ENCODE measurements at places on chromosomes 7 and 10.

DNA sequence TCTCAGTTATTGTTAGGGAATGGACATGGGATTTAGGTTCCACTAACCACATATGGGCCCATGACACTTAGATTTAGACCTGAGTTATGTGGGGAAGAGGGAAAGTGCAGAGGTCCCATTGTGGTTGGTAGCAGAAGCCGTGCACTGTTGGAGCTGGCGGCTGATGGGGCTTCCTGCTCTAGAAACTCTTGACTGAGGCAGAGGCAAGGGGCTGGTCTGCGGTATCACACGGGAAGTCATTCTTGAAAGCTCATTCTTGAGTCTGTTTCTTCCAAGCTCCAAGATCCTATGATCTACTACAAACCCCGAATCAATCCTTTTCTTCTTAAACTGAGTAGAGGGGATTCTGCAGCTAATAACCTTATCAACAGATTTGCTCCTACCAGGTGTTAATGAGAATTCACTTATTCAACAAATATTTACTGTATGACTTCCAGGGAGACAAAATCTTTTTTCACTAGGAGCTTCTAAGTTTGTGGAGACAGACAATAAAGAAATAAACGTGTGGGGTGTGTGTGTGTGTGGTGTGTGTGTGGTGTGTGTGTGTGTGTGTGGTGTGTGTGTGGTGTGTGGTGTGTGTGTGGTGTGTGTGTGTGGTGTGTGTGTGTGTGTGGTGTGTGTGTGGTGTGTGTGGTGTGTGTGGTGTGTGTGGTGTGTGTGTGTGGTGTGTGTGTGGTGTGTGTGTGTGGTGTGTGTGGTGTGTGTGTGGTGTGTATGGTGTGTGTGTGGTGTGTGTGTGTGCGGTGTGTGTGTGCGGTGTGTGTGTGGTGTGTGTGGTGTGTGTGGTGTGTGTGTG is 57.1 kb downstream of the AOC1 start:
- DNase-seq = no peak

DNA sequence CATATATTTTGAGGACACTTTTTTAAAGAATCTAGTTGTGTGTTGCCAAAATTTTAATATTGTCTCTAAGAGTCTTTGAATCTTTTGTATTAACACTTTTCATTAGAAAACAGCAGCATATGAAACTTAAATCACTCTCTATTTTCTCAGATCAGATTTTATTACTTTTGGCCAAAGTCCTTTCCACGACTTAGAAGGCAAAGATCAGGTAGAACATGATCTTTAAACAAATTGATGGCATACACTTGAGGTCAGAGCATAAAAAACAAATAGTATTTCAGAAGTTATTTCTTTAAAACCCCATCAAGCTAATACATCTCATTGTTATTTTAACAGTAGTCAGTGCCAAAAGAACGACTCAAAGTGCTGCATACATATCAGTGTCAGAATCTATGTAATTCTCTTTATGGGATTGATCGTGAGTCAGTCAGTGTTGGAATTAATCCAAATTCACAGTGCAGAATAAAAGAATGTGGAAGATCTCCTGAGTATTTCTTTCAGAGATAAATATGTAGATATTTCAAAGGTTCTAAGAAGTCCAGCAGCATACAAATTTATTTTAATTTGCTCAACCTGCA is 9.6 kb upstream of the AGMO start:
- no peak for DNase-seq

GRCh38 chr7:148289630-148290029 is 300.9 kb upstream of the C7orf33 start:
- no peak for DNase-seq

DNA sequence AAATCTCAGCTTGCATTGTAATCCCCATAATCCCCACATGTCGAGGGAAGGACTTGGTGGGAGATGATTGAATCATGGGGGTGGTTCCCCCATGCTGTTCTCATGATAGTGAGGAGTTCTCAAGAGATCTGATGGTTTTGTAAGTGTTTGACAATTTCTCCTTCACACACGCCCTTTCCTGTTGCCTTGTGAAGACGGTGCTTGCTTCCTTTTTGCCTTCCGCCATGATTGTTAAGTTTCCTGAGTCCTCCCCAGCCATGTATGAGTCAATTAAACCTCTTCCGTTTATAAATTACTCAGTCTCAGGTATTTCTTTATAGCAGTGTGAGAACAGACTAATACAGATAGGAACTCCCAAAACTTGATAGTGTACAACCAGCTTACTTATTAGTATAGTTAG is 98.6 kb downstream of the CREM start:
- DNase-seq = no peak

- no peak for DNase-seq
Observed at GRCh38 chr10:105742184-105742583, 1101.1 kb downstream of the SORCS3 start.

GRCh38 chr10:16643502-16643901 is 121.8 kb upstream of the C1QL3 start:
- no peak for DNase-seq

- DNase-seq = no peak
Observed at GRCh38 chr10:78856421-78856820, 212.3 kb upstream of the ZMIZ1 start.

- no peak for DNase-seq
Observed at GRCh38 chr7:32258265-32258664, 188.1 kb upstream of the PDE1C start.

- no peak for DNase-seq
Observed at GRCh38 chr7:22832401-22832800, 9.8 kb upstream of the TOMM7 start.

GRCh38 chr7:44064791-44065430 is 456 bp downstream of the PGAM2 start:
- no peak for DNase-seq

GRCh38 chr10:132309879-132310591 is 2.3 kb upstream of the STK32C start:
- no peak for DNase-seq

DNA sequence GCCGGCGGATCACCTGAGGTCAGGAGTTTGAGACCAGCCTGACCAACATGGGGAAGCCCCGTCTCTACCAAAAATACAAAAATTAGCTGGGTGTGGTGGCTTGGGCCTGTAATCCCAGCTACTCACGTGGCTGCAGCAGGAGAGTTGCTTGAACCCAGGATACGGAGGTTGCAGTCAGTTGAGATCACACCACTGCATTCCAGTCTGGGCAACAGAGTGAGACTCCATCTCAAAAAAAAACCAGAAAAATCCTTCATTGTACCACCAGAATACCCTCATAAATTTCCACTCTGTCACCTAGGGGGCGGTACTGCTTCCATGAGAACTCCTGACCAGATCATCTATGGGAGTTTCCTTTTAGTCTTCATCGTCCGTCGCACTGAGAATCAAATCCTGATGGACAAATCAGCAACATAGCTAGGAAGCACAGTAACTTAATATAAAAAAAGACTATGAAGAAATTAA is 225.8 kb upstream of the KLF14 start:
- DNase-seq = no peak

- DNase-seq = no peak
Observed at GRCh38 chr10:46538155-46538554, 18.3 kb downstream of the GPRIN2 start.

DNA sequence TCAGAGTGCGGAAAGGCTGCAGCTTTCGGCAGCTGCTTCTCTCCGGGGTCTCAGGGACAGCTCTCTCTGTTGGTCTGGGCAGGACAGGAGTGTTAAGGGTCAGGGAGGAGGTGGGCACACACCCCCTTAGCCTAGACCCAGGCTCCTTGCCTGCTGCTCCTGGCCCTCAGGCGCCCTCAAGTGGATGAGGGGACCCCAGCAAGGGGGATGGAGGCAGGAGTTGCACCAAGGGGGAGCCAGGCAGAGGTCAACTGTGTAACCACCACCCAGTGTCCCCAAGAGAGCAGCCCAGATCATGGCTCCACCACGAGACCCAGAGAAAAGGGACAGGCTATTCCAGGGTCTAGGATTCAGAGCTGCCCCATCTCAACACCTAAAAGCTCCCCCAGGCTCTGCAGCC is 26.9 kb downstream of the SPOCK2 start:
- DNase-seq = no peak

- DNase-seq = no peak
Observed at GRCh38 chr7:78146546-78146945, 348.0 kb downstream of the PHTF2 start.

DNA sequence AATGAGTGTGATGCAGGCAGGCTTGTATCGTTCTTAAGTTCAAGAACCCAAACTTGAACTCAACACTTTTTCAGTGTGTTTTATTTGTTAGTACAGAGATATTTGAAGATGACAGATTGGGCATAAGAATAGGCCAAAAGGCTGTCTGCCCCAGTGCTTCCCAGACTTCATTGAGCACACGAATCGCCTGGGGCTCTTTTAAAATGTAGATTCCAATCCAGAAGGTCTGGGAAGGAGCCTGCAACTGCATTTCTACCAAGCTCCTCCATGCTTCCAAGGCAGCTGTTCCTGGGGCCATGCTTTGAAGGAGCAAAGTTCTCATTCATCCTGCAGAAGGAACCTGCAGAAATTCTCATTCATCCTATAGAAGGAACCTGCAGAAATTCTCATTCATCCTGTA is 114.5 kb upstream of the INSYN2A start:
- no peak for DNase-seq

GRCh38 chr7:77887567-77887966 is 89.0 kb downstream of the PHTF2 start:
- DNase-seq = no peak

DNA sequence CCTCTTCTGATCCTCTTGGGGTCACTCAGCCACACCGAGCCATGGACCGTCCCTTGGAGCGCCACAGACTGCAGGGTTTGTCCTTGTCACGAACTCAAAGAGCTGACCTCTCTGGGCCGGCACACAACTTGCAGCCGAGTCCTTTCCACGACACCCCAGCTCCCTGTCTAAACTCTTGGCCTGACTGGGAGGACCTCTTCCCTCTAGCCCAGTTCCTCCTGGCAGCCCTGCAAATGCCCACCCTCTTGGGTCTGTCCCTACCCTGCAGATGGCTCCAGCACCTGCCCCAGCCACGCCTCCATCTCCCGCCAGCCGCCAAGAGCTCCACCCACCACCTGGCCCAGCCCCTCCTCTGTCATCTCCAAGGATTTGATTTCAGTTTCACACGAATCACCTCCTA is 339.2 kb downstream of the DNAJB6 start:
- DNase-seq = peak; percentile 41

- DNase-seq = no peak
Observed at GRCh38 chr10:52615331-52615730, 157.3 kb downstream of the MBL2 start.
